Kidney tubule cell (primary cell): ENCODE measurements at places on chromosomes 16 and 17.
A peak's percentile ranks its signal among the peaks of the same experiment; 100 is the strongest.

GRCh38 chr16:10740000-10740844 lies 3.4 kb upstream of the NUBP1 start:
- DNase-seq: no peak

DNA sequence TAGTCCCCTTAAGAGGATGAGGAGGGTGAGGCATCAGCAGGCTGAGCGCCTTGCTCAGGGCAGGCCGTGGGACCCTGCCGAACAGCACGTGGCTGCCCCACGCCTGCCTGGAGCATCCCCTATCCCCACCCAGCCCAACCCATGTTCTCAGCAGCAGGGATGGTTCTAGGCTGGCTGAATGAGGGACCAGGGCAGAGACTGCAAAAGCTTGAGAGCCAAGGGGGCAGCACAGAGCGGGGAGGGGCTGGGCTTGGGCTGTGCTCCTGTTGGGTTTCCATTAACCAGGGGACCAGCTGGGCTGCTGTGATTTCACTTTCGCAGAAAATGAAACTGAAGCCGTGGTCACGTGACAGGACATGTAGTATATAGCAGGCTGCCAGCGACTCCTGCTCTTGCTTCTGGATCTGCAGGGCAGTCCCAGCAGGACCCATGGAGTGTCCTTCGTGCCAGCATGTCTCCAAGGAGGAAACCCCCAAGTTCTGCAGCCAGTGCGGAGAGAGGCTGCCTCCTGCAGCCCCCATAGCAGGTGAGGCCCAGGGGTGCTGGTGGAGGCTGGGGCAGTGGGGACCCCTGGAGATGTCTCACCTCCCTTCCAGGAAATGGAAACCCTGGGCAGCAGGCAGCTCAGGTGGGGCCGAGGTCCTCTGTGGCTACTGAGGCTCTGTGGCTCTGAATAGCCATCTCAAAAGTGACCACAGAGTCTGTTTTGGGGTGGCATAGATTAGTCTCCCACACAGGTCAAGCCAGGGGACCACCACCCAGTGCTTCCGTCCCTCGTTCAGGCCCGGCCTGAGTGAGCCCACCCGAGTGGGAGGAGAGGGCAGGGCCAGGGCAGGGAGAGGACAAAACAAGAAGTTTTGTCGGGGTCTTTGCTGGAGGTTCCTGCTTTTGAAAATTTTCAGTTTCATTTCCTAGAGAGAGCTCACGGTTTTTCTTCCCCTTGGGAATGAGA lies 2.9 kb downstream of the RNF213 start:
- DNase-seq: peak; percentile 97

- DNase-seq: no peak
Measured at GRCh38 chr16:56777482-56777881, 47.6 kb downstream of the NUP93 start.

- peak; percentile 59 for DNase-seq
Measured at GRCh38 chr17:412211-413015, 59.8 kb upstream of the RPH3AL start.

DNA sequence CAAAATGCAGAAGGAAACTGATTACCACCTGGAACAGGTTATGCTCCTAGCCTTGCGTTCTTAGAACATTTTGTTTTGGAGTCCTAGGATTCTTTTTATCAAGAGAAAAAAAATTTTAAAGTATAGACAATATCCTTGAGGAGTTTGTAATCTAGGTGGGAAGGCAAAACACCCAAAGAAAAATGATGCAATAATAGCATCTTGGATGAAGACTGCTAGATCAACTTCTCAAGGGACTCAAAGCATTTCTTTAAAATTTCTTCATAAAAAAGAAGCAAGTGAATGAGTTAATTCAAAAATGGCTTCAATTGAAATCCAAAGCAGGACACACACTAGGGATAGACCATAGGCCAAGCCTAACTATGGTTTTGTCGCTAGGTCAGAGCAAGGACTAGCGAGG lies 515.8 kb upstream of the ZFHX3 start:
- no peak for DNase-seq

DNA sequence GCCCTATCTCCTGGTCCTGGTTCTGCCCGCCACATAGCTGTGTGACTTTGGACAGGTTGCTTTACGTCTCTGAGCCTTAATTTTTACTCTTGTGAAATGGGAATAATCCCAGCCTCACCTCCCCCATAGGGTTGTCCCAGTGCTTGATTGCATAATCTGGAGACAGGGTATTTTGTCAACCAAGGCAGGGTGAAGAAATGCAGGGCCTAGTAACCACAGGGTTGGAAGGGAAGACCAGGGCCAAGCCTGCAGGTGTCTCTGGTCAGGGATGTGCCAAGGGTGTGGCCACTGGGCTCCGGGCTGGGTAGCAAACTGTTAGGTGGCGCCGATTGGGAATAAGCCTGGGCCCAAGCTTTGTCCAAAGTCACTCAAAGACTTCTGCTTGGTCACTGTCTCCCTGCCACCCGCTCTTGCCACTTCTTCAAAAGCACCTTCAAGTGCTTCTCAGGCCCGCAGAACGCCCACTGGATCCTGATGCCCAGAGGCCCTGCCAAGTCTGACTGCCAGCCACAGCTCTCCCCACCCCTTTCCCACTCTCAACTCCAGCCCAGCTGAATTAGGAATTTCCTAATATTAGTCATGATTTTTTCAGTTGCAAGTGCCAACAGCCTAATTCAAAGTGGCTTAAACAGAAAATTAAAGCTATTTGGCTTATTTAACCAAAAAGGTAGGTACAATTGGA lies 20.6 kb upstream of the COL1A1 start:
- DNase-seq: peak; percentile 51
